ENCODE measurements at places on chromosomes 11 and 22.

DNA sequence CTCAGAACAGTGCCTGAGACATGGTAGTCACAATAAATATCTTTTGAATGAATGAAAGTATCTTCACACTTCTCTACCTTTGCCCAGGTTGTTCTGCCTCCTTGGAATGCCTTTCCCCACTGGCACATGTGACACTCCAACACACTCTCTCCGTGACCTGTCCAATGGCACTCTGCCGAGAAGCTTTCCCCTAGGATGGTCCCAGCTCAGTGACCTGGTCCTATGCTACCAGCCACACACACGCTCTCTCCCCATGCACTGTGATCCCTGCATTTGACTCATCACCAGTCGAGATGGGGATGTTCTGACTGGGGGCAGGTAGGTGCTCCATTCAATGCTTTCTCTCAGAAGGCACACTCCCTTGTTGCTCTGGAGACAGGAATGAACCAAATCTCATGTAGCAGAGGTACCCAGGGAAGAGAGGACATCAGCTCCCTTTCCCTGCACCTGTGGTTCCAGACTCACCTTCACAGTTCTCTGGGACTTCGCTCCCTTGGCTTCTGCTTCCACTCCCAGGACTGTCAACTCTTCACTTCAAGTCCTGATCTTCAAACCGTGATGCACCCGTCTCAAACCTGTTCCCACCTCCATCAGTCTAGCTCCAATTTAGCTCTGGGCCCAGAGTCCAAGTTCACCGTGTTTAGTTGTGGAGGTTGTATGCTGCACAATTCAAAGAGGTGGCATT is 30.7 kb upstream of the LMO1 start:
- no peak for DNase-seq

GRCh38 chr11:71418643-71419042 is 29.6 kb downstream of the DHCR7 start:
- DNase-seq = no peak

DNA sequence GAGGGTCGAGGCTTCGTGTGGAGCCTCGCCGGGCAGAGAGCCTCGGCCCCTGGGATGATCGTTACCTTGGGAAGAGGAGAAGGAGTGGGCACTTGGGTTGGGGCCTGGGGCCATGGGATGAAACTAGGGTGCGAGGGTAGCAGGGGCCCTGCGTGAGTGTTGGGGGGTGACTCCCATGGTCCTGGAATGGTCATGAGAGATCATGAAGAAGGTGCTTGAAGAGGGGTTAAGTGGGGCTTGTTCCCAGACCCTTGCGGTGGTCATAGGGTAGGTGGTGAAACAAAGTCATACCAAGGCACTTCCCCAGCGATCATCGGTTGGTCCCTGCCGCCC is 284 bp downstream of the CCS start:
- no peak for DNase-seq

- DNase-seq = no peak
Measured at GRCh38 chr22:31233001-31233400, 20.9 kb downstream of the LIMK2 start.

- no peak for DNase-seq
Measured at GRCh38 chr22:27990451-27990840, 71.4 kb upstream of the PITPNB start.

- no peak for DNase-seq
Measured at GRCh38 chr22:32410459-32410858, 1.6 kb downstream of the RTCB start.
